ENCODE measurements at places on chromosomes 7 and 10.

- DNase-seq, result peak; percentile 77
These were observed at the start of gene CDK13 for GRCh38 chr7:39949971-39950472. Gene CDK13, plus strand, starts transcription at chr7:39950256. Its CDS starts 386 bp downstream, at chr7:39950642.

DNA sequence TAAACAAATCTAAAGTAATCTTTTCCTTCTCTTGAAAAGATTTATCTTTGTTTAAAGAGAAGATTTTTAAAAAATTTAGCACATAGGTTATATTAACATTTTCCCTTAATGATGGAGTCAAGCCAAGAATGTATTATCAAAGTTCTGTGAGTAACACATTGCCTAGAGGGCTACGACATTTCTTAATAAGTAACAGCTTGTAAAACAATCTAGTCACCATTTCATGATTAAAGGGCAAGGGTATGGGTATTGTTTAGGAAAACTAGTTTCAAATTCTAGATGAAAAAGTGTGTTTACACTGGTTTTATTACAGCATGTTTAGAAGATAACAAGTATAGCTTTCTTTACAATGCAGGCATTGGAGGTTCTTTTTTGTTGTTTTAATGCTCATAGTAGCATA, 28.6 kb upstream of the LAMB4 start:
- DNase-seq, result no peak

DNA sequence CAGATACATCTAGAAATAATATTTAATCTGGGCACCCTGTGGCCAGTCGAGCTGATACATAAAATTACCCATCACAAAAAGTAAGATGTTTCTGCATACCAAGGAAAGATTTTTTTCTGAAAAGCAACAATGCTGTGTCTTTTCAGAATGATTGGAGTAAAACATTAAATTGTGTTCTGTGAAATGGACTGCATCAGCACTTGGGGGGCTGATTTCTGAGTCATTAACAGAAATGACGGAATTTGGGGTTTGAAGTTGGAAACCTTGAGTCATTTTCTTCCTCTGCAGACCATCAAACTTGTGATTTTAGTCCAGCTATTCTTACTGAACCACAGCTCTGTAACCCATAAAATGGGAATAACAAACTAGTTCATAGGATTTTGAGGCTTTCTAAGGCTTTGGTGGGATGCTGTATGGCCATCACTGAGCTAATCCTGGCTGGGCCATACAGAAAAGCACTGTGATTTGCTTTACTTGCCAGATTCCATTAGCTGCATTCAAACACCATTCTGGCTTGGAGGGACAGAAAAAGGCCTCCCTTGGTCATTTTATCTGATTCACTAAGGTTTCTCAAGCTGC, 739.4 kb upstream of the IGFBP3 start:
- DNase-seq, result no peak

DNA sequence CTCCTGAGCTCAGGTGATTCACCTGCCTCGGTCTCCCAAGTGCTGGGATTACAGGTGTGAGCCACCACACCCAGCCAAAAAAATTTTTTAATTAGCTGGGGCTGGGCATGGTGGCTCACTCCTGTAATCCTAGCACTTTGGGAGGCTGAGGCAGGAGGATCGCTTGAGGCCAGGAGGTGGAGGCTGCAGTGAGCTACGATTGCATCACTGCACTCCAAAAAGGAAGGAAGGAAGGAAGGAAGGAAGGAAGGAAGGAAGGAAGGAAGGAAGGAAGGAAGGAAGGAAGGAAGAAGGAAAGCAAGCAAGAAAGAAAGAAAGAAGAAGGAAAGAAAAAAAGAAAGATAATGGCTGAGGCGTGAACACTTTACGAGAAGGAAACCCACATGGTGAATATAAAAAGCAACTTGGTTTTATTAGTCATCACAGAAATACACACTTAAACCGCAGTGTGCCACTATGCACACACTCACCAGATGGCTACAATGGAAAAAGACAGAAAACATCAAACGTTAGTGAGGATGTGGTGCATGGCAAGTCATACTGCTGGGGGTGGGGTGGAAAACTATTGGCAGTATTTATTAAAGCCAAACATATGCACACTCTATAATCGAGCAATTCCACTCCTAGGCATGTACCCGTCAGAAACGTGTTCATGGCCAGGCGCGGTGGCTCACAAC, 4.4 kb upstream of the CCL26 start:
- no peak for DNase-seq

DNA sequence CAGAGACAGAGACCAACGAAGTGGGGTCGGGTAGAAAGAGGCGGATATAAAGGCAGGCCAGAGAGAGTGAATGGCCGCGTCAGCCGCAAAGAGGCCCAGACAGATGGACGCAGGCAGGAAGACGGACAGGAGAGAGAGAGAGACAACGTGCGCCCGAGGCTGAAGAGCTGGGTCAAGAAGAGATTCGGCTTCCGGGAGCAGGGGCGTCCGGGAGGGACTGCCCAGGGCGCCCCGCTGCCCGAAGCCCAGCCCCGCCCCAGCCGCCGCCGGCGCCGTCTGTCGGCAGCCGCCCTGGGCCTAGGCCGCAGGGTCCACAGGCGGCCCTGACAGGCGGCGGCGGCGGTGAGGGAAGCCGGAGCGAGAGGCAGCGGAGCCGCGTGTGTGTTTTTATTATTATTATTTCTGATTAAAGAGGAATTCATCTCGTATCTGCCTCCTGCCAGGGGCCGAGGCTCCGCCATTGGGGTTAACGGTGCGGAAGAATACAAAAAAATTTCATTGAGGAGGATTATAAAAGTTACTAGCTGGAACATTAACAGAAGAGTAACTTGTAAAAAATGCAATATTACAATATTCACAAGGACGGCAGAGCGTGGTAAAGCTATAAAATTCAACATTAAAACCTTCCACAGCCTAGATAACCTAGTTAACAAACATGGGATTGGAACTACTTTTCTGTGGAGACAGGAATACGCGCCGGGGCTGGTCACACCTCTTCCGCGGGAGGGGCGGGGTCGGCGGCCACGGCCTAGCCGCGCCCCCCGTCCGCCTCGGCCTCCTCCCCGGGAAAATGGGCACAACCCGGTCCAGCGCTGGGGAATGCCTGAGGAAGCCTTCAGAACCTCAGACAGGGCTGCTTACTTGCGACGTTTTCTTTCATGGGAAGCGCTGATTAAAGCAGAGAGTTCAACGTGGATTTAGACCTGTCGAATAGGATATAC, 29.7 kb upstream of the PAX2 start:
- no peak for DNase-seq
